Left renal pelvis (tissue), 4 donors: ENCODE measurements at places on chromosomes 4 and X.

- no peak for DNase-seq
Measured at GRCh38 chr4:187077744-187078401, 354.2 kb upstream of the FAT1 start.

GRCh38 chr4:89048906-89049601 is 7.9 kb downstream of the FAM13A start:
- DNase-seq, result no peak

DNA sequence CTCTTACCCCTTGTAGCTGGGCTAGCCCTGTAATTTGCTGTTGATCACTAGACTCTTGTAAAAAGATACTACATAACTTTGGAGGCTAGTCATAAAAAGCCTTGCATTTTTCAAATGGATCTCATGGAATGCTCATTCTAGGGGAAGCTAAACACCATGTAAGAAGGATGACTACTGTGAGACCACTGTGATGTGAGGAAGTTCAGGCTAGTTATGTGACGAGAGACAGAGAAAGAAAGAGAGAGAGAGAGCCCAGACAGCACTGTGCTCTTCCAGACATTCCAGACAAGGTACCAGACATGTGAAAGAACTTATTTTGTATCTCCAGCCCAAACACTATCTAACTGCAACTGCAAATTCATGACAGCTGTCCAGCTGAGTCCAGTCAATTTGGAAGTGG is 404.6 kb upstream of the PITX2 start:
- DNase-seq, result no peak

DNA sequence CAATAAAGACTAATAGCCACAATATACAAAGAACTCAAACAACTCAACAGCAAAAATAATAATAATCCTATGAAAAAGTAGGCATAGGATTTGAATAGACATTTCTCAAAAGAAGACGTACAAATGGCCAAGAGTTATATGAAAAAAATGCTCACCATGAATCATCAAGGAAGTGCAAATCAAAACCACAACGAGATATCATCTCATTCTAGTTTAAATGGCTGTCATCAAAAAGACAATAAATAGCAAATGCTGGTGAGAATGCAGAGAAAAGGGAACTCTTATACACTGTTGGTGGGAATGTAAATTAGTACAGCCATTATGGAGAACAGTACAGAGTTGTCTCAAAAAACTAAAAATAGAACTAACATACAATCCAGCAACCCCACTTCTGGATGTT is 18.8 kb downstream of the TLR6 start:
- DNase-seq, result no peak

GRCh38 chrX:17591741-17592110 is 145.6 kb upstream of the SCML1 start:
- no peak for DNase-seq
